ENCODE measurements at places on chromosomes 7 and 10.

DNA sequence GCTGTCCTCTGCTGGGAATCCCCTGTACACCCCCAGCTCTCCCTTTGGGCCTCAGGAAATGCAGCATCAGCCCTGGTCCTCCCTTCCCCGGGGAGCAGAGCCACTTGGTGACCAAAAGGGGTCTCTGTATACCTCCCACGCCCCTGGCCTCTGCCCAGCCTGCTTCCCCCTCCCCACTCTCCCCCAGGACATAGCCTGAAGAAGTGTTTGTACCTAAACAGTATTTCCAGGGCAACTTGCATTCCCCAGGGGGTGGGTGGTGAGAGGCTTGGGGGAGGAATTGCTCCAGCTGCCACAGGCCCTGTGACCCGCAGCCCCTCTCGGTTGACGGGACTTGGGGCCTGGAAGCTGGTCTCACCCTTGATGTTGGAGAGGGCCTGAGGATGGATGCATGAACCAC, 39.3 kb downstream of the TMEM270 start:
- no peak for DNase-seq

DNA sequence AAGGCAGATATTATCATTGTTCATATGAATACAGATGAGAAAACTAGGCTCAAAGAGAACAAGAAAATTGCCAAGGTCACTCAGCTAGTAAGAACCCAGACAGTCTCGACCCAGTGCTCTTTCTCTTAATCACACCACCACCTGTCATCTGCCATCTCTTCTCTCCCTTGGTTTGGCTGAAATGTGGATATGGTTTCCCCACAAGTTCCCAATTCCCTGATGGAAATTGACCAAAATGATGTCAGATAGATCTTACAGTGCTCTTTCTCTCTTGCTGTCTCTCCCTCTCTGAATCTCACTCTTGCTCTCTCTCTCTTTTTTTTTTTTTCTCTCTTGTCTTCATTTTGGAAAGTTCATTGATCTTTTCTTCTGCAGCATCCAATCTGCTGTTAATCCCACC, 9.1 kb downstream of the C10orf90 start:
- DNase-seq, result no peak

DNA sequence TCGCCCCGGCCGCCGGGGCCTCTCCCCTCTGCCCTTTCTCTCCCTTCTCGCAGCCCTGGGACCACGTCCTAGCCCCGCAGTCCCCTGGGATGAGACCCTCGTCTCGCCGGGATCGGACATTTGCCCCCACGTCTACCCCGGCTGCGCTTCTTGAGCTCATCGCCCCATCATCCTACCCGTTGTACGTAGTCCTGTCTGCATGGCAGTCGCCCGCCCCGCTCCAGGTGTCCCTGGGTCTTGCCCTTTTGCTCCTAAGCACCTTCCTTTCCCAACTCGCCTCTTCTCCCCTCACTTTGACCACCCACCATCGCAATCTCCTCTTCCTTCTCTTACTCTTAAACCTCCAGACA, 582 bp downstream of the TPST1 start:
- DNase-seq, result no peak

- DNase-seq, result no peak
Observed at GRCh38 chr10:98318861-98319260, 50.9 kb upstream of the LOXL4 start.

GRCh38 chr7:80736371-80737125, 98.1 kb downstream of the CD36 start:
- DNase-seq, result no peak

DNA sequence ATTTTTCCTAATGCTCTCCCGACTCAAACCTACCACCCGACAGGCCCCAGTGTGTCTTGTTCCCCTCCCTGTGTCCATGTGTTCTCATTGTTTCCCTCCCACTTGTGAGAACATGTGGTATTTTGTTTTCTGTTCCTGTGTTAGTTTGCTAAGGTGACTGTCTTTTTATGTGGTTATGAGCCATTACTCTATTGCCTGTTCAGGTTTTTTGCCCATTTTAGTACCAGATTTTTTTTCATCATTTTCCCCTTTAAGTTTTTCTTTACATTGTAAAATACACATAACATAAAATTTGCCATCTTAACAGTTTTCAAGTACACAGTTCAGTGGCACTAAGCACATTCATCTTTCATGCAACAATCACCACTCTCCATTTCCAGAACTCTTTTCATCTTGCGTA, 133.5 kb downstream of the GPR158 start:
- no peak for DNase-seq

GRCh38 chr10:95341716-95342130, 50.9 kb upstream of the PDLIM1 start:
- no peak for DNase-seq

GRCh38 chr10:58431903-58432302, 46.7 kb downstream of the TFAM start:
- no peak for DNase-seq

DNA sequence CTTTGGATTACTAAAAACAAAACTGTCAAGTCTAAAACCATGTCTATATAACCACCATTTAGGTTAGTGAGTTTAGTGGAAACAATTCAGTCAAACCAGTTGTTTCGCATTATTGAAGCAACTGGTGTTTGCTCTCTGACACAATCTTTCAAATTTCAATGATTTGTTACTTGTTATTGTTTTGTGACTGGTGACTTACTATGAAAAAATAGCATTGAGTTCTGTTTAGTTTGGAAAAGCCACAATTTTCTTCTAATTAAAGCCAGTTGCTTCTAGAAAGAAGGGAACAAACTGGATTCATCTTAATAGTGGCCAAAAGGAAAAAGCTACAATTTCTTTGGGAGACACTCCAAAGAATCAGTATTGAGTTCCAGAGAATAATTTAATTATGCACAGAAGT, 30.4 kb downstream of the LAMB4 start:
- no peak for DNase-seq

GRCh38 chr10:72426986-72427385, 72.3 kb upstream of the DNAJB12 start:
- DNase-seq, result no peak

DNA sequence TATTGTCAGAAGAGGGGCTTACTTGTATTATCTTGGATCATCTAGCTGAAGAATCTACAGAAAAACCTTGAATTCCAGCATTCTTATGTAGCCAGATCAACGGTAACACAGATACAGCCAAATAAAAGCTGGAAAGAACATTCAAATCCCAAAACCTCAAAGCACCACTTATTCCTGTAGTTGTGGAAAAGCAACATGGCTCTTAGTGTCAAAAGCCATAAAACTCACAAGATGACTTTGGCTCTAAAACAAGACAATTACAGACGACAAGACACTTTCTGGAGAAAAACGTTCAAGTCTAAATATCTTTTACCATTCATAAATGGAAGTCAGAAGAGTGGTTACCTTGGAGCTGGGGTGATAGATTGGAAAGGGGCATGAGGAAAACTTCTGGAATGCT, 173.0 kb downstream of the HERPUD2 start:
- DNase-seq, result no peak

DNA sequence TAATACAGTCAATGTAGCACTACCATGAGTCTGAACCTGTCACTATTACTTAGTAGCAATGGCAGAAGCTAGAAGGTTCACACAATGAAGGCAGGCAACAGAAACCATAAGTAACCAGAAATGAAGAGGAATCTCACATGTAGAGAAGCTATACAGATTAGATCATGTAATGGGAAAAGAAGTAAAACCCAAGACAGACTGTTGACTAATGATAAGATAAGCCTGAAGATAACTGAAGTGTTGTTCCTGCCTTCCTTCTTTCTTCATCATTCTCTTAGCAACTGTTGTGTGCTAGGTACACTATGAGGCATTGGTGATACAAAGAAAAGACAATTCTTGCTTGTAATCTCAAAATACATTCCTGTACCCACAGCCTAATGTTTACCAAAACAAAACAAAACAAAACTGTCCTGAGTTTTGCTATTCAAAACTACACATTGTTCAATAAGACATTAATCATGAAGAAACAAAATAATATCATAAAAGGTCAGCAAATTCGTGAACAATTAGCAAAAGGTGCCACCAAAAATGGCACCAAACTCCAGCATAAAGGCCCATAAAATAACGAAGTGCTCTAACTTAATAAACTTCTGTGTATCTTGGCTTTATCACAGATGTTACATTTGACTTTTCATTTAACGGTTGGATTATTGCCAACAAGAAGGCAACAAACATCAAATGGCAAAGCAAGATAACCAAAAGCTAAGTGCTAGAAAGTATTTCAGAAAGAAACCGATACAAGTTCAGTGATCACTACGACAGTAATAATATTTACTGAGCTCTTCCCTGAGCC, 27.1 kb downstream of the ZNF800 start:
- no peak for DNase-seq

DNA sequence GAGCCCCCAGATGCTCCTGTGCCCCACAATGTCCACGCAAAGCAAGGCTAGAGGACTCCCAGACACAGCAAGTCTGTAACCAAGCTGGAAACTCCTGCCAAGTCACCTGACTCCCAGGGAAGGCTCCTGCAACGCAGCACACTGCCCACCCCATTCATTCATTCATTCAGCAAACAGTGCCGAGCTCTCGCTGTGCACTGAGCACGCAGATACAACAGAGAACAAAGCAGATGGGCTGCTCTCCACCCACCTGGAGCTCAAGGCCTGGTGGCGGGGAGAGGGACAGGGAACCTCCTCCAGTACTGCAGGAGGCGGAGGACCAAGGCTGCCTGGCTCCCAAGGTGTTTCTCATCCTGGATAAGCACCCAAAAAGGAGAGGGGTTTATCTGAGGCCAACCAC, 8.6 kb downstream of the KCNH2 start:
- no peak for DNase-seq

- no peak for DNase-seq
Observed at GRCh38 chr10:119878524-119878923, 5.9 kb upstream of the MCMBP start.

- no peak for DNase-seq
Observed at GRCh38 chr10:104806801-104807200, 165.7 kb downstream of the SORCS3 start.

DNA sequence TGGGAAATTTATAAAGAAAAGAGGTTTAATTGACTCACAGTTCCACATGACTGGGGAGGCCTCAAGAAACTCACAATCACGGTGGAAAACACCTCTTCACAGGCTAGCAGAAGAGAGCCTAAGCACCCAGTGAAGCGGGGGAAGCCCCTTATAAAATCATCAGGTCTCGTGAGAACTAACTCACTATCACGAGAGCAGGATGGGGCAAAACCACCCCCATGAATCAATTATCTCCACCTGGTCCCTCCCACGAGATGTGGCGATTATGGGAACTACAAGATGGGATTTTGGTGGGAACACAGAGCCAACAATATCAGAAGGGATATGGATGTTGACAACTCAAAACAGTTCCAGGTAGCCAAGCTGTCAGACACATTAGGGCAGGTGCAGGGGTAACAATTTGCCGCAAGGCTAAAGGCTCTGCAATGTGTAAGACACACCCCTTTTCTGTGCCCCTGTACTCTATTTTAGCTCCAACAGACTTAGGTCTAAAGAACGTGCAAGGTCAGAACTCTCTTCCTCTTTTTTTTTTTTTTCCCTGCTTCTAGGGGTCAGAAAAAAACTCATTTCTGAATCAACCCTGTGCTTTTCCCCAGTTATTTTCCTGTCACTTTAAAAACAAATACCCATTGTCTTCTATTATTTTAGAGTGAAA, 30.7 kb upstream of the RBM20 start:
- no peak for DNase-seq

DNA sequence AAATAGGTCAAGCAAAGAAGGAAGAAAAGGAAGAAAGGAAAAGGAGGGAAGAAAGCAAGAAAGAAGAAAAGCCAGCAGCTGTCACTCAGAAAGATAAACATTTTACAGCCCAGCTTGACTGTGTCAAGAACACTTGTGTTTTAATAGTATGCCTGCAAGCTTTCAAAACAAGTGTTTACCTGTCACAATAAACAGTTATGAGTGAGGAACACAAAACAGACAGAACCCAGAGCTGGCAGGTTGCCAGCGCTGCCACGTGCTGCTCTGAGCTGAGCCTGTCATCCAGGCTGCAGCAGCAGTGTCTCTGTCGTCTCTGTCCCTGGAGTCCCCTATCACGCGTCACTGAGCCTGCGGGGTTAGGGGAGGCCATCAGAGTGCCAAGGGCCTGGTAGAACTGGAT, 827.6 kb upstream of the AUTS2 start:
- no peak for DNase-seq

GRCh38 chr7:151599401-151600227, 79.9 kb upstream of the RHEB start:
- no peak for DNase-seq

GRCh38 chr7:131521651-131522163, 34.7 kb downstream of the PODXL start:
- DNase-seq, result no peak

- no peak for DNase-seq
Observed at GRCh38 chr7:108380517-108380916, 75.7 kb downstream of the NRCAM start.

DNA sequence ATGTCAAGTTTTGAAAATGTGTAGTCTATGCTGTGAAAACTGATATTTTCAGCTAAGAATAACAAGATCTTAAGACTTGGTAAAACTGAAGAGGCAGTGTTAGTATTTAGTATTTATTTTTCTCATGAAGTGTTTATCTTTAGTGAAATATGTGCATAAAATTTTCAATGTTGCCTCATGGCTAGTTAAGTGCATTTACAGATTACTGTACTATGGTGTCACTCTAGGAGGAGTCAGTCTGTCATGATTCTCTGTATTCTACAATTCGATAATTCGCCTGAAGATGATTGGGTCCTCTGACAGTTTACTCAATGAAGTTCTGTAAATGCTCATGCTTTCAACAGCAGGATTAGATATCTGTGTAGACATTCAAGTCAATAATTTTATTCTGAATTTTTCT, 488.1 kb upstream of the GRM3 start:
- DNase-seq, result no peak

DNA sequence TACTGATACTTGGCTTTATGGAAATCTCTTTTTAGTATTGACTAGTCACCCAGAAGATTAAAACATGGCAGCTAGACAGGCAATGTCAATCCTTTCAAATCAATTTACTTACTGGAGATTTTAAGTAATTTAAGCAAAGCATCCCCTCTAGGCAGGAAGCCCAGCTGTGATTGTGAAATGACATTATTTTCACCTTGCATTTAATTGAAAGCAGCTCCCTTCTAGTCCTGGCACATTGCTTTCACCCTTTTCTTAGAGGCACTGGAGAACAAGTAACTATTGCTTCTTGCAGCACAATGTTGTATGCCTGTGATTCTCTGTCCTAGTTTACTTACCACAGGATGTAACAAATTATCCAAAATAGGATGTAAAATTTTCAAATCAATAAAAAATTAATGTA, 13.3 kb downstream of the ST7 start:
- DNase-seq, result no peak

DNA sequence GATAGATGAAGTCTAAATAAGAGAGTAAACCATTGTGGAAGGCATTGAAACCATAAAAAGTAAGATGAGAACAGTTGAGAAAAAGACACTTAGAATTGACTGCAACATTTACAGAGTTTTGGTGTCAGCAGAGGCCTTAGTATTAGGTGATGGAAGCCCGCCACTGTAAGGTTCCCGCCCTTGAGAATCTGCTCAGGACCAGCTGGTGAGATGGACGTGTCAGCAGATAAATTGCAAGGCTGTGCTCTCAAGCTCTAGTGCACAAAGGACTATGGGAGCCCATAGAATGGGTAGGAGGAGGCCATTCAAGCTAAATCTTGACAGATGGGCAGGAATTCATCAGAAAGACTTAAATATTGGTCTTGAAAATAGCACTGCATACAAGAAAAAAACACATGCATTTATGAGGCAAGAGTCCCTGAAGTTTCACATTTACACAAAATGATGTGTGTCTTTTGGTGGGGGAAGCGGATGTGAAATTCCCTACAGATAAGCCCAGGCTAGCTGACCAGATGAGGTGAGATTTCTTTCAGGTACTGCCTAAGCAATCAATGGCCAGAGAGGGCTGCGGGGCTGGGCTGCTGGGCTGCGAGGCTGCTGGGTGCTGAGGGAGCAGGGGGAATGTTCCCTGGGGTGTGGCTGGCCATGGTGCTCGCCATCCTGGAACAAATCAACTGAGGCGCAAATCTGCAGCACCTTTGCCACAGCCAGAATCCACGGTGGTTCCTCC, 42.5 kb downstream of the SYPL1 start:
- no peak for DNase-seq
